ENCODE measurements at places on chromosomes 3 and 15.

DNA sequence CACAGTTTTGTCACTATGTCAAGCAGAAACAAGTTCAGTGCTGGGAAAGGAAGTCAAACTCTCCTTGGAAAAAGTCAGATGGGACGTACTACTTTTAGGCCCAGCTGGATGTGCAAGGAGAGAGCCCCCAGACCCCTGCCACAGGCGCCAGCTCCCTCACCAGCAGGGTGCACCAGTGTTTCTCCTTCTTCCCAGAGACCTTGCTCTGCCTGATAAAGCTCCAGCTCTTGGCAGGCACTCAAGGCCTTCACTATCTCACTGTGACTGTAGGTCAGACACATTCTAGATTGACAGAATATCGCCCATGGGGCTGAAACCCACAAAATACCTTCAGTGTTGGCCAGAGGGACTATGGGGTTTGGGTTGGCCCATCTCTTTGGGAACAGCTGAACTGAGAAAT is 54.8 kb upstream of the CHRNB4 start:
- no peak for DNase-seq

DNA sequence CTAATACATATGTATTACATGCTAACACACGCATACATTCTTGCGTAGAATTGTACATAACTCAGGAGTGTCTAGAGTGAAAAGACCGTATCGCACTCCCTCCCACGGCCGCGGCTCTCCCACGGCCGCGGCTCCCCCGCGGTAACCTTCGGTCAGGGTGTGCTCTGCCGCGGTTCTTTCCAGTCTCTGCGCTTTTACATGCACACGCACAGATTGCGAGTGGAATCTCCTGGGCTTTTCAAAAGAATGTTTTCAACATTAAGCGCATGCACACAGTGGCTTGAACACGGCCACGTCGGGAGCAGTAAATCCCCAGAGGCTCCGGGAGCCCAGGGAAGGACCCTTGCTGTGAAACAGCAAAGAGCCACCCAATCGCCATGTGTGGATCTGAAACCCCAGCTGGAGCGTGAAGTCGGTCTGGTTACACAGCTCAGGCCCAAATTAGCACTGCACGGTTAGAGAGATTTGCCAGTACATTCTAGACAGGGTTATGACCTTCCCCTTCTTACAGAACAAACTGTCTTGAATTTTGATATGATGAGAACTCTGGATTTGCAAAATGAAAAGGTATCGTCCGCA is 805 bp upstream of the RGMA start:
- DNase-seq = no peak

DNA sequence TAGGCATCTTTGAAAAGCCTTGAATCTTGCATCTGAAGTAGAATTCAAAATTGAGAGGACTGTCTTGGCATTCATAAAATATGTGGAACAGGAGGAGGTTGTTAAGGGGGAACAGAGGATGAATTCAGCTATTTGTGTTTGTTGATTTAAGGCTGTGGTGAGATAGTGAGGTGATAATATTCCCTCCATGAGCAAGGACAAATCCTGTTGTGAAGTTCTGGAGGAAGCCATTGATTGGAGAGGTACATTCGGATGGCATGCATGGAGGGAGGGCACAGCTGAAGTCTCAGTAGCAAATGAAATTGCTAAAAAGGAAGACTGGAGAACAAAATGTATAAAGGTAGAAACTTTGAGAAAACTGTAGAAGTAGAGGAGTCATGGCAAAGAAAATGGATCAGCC is 443.8 kb downstream of the NLGN1 start:
- no peak for DNase-seq

DNA sequence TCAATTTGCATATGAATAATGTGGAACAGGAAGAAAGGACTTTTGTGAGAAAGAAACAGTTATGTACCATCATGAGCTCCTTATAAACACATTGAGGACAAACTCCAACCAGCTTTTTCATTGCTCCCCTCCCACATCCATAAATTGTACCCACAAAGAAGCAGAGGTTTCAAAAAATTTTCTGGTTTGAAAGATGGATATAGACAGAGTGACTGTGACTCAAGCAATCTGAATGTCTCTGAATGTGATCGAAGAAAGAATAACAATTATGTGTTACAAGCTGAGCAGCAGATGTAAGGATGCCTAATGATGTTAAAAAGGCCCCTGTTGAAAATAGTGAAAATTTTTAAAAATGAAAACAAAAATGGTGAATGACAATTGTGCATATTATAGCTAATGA is 127.4 kb downstream of the TFG start:
- no peak for DNase-seq

- DNase-seq = no peak
These were observed 687.4 kb upstream of the CFAP20DC start for GRCh38 chr3:59737241-59737640.

DNA sequence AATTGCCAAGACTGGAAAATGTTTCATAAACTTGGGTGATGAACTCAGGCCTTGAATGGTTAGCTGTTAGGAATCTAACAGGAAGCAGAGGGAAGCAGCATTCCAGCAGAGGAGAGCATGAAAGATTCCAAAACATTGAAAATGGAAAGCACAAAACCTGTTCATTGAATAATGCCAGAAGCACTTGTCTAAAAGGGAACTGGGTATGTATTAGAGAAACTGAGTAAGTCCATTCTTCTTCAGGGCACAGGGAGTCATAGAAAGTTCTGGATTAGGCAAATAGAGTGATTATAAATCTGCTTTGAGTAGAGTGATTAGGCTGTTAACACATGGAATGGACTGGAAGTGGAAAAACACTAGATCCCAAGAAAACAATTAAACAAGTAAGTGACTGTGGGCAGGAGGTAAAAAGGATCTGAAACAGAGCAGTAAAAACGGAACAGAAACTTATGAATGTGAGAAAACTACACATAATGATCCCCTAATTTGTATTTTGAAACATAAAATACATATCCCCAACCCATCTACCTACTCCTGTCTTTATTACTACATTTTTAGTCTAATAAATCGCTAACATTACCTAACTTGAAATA is 343.4 kb downstream of the TBC1D5 start:
- no peak for DNase-seq

- no peak for DNase-seq
These were observed 15.0 kb downstream of the PDIA5 start for GRCh38 chr3:123081718-123082369.

- no peak for DNase-seq
These were observed 9.4 kb downstream of the BOC start for GRCh38 chr3:113220721-113221120.

DNA sequence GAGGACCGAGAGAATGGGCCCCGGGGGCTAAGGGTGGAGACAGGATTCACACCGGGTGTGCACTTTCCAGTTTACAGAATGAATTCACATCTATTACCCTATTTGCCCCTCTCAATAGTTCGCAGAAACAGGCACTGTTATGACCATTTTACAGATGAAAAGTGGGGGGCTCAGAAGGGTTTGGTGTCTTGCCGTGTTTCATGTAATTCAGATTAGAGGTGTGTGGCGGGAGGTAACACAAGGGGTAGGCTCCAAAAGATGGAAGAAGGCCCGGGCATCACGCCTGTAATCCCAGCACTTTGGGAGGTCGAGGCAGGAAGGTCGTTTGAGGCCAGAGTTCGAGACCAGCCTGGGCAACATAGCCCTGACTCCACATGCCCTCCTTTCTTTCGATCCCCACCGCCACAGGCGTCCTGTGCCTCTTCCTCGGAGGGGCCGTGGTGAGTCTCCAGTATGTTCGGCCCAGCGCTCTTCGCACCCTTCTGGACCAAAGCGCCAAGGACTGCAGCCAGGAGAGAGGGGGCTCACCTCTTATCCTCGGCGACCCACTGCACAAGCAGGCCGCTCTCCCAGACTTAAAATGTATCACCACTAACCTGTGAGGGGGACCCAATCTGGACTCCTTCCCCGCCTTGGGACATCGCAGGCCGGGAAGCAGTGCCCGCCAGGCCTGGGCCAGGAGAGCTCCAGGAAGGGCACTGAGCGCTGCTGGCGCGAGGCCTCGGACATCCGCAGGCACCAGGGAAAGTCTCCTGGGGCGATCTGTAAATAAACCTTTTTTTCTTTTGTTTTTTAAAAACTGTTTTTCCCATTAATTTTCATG is 3.4 kb downstream of the DUOXA2 start:
- no peak for DNase-seq

- DNase-seq = no peak
These were observed 145.6 kb upstream of the SLC2A2 start for GRCh38 chr3:171172070-171172469.

GRCh38 chr3:24443476-24443875 is 51.2 kb downstream of the THRB start:
- no peak for DNase-seq

DNA sequence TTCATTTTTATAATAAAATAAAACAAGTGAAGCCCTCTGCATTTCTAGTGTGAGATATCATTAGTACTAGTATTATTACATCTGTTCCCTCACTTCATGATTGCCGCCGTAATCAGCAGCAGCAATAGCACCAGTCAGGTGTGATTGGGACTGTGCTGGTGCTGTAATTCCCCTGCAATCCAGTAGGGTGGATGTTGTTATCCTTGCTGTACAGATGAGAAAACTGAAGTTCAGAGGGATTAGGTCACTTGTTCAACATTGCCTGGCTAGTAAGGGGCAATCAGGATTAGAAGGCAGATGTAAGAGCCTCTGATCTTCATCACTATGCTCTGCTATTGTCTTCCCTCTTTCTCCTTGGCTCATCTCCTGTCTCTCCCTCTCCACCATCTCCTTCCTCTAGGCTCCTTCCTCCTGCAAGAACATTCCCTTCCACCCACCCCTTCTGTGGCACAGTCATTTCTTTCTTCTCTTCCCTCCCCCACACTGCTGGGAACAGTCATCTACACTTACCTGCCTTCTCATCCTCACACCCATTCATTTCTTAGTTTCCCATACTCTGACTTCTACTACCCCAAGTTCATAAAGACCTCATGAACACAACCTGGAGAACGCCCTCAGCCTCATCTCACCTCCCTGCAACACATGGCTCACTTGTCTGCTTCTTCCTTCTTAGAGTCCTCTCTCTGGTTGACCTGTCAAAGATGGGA is 29.7 kb downstream of the CRYGS start:
- no peak for DNase-seq

- DNase-seq = no peak
These were observed 610.0 kb upstream of the ZNF385D start for GRCh38 chr3:22360970-22361369.

DNA sequence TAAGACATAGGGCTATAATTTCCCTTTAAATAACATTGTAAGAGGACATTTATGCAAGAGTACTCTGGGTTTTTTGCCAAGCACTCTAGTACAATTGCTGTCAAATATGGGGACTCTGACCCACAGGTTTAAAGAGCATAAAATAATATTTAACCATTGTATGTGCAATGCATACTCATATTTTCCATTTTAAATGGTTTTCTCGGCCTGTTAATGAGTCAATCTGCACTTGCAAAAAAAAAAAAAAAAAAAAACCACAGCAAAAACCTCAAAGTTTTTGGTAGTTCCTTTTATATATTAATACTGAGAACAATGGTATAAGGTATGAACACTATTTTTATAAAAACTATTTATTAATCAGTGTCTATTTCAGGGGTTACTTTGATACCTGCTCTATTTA is 304.0 kb upstream of the CBLB start:
- no peak for DNase-seq

DNA sequence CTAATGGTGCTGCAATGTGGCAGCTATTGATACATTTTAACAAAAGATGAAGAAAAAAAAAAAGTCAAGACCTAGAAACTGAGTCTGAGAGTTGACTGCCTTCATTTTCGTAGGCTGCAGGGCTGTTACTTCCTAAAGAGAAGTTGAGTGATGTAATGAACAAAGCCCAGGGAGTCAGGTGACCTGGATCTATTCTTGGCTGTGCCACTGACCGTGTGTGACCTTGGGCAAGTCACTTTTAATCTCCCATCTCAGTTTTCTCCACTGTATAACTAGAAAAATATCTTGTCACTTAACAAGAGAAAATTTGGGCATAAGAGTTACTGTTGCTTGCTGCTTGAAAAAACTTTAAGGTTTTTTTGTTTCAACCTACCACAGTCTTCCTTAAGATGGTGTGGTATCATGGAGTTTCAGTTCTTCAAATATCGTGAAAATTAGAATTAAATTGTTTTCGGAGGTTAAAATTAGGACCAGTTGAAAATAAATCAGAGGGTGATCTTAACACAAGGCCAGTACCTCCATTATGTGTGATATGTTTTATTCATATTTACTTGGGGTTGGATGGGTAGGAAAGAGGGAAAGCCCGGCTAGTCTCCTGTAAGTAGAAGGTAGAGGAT is 5.8 kb downstream of the FMN1 start:
- DNase-seq = no peak

DNA sequence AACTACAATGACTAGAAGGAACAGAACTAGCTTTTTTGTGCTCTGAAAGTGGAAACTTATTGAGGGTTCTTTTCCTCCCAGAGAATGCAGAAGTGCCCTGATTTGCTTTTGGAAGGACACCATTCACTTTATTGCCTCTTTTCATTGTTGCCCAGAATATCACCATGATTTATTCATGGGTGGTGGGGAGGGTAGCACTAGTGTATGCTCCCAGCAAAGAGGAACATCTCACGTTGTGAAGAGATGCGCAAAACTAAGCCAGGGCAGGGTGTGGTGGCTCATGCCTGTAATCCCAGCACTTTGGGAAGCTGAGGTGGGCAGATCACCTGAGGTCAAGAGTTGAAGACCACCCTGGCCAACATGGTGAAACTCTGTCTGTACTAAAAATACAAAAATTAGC is 31.4 kb downstream of the FLNB start:
- no peak for DNase-seq
